ENCODE measurements at places on chromosomes 5 and 9. TPM values are rescaled to one million over a fixed set of nuclear protein-coding genes. Genes with fewer than 3 reads are reported as not detected.

- DNase-seq: peak; percentile 77
Observed at GRCh38 chr9:114061292-114061691, 16.8 kb downstream of the AMBP start.

- no peak for DNase-seq
Observed at GRCh38 chr9:1916655-1917054, 98.5 kb upstream of the SMARCA2 start.

DNA sequence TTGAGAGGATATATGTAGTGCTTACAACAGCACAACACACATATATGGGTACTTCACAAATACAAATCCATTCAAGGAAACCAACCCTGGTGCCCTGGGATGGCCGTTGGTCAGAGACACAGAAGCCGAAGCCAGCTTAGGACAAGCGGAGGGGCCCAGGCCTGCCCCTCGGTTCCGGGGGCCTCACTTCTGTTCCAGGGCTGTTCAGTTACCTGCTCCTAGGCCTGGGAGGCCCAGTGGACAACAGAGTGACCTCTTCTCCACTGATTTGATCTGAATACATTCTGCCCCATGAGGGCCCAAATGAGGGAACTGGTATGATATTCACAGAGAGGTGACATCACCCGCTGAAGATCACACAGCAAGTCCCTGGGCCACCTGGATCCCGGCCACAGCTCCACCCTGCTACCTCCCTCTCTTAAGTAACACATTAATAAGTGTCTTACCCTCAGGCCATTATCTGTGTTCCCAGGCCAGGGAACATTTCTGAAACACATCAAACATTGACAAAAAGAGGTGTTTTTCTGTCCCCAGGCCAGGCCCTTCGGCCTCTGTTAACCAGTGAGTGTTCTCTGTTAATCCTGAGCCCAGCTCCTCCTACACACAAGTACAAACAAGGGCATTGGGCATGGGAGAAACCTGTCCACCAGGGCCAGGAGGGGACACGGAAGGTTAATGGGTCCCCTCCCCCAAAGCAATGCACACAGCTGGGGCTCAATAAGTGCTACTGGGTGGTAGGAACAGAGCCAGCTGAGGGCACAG is 4.5 kb upstream of the GRHPR start:
- no peak for DNase-seq

FOXD4L4 gene
- total RNA-seq: not detected

CAMK2A gene
- 0.49 TPM for total RNA-seq

PCDHB14 gene
- total RNA-seq: 4.2 TPM

PCDHGB1 gene
- total RNA-seq: 3.9 TPM

All from vagina (tissue), 2 donors.